ENCODE measurements at places on chromosomes 2 and 18. TPM values are rescaled to one million over a fixed set of nuclear protein-coding genes. Genes with fewer than 3 reads are reported as not detected.

MTX2 gene
- polyA plus RNA-seq: 59.5 TPM

CHAC2 gene
- polyA plus RNA-seq: 1.8 TPM

GRCh38 chr2:157805519-157805918, 70.6 kb downstream of the ACVR1 start:
- DNase-seq: no peak

UGT1A4 gene
- 0.50 TPM for polyA plus RNA-seq

PLGLB1 gene
- 2.0 TPM for polyA plus RNA-seq

ACADL gene
- polyA plus RNA-seq: not detected

DNA sequence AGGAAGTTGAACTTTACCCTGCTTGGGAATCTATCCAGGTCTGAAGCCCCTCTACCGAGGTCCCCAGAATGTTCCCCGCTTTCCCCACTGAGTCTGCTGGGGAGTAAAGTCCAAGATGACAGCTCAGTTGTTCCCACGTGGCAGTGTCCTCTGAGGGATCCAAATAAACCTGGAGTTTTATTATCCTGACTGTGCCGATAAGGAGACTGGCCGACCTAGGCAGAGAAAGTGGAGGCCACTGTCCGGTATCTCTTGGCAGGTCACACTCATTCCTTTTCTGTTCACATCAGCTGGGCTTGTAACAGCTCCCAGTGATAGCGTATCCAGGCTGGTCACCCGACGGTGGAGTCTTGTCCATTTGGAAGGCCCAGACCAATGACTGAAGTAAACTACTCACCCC, 27.5 kb upstream of the C18orf32 start:
- DNase-seq: no peak

DNA sequence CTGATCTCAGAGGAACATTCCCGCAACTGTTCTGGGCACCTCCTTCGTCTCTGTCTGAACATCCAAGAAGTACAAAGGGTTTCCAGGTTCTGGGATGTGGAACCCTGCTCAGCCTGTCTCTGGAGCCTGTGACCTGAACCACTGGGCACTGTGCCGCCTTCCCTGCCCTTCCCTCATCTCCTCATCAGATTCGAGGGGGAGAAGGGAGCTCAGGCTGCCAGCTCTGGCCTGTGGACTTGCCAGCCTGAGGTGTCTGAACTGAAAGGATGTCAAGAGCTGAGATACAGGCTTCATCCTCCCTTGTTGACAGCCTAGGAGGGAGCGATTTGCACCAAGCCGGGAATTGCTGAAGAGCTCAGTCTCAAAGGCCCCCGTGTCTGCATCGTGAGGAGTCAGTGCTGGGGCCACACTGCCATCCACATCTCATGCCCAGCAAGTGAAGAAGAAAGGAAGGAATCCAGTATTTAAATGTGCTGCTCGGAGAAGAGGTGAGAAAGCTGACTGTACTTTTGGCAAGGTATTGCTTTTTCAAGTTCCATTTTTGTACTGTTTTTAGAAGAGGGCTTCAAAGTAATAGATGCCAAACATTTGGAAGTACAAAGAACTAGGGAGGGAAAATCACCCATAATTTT, 12.6 kb downstream of the NEU2 start:
- no peak for DNase-seq

Data from sigmoid colon (tissue), 7 donors.